ENCODE measurements at places on chromosomes 12 and 14.

DNA sequence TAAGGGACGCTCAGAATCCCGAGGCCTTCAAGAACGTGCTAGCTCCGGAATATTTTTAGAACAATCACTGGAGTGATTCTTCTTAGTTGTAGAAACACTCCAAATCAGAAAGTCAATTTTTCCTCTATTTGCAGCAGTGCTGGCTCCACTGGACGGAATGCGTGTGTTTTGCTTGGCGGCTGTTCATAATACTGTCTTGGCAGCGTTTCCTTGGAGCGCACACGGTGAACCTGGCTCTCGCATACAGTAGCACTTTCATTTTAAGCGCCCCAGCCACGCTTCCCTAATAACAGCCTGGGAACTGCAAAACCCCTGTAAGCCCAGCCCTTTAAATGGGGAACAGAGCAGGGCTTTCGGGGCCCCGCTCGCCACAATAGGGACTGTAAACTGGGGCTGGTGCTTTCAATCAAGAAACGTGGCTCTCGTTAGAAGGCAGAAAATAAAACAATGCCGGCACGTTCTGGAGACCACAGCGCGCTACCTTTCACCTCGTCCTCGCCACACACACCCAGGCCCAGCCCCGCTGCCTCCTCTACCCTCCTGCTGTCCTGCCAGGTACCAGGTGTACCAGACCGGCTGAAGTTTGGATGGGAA, 79.9 kb downstream of the BCL11B start:
- DNase-seq, result no peak

GRCh38 chr12:127964717-127965116, 302.3 kb upstream of the TMEM132C start:
- DNase-seq, result no peak

- no peak for DNase-seq
Observed at GRCh38 chr14:53696217-53696965, 260.2 kb downstream of the BMP4 start.

DNA sequence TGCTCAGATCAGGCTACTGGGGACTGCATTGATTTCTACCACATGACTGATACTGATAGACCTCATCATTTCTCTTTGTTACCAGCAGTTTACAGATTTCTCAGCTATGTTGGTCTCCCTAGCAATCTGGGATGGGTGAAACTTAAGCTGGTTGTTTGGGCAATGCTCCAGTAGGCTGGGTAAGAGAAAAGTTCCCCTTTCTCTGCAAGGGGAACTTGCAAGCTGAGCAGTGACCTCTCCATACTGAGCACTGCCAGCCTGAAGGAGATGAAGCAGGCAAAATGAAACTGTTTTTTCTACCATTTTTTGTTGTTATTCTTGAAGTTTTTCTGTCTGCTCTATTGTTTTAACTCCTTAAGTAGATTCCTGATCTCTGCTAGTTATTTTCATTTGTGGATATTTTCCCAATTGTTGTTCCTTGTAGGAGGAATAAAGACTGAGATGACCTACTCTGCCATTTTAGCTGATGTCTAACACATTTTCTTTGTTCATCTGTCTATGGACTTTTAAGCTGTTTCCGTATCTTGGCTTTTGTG, 1.3 kb upstream of the OR4M1 start:
- DNase-seq, result no peak

DNA sequence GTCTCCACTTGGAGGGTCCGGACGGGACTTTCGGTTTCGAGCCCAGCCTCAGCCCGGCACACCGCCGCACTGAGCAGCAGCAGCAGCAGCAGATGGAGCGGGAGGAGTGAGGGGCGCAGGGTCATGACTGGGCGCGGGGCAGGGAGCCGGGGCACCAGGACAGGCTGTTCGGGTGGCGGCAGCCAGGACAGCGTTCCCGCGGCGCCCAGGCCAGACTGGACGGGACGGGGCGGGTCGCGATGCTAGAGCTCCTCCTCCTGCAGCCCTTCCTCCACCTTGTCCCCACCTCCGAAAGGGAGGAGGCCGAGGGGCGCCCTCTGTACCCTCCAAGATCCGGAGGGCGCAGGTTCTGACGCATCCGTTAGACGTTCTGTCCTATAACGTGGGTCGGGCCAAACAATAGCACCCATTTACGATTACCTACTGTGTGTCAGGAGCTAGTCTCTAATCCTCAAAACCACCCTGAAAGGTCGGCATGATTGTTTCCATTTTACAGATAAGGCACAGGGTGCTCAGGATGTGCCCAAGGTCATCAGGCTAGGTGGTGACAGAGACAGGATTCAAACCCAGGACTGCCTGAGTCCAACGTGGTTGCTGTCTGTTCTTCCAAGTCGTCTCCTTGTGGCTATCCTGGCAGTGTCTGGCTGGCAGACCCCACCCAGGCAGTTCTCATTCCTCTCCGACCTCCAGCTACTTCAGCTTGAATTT, at the start of gene FKBP11:
Gene FKBP11 (minus strand): TSS at position 189 of the 708 bp plus-strand sequence. CDS start 64 bp downstream, at position 125.
- DNase-seq, result no peak

GRCh38 chr12:76020281-76020680, 11.3 kb downstream of the PHLDA1 start:
- DNase-seq, result no peak

DNA sequence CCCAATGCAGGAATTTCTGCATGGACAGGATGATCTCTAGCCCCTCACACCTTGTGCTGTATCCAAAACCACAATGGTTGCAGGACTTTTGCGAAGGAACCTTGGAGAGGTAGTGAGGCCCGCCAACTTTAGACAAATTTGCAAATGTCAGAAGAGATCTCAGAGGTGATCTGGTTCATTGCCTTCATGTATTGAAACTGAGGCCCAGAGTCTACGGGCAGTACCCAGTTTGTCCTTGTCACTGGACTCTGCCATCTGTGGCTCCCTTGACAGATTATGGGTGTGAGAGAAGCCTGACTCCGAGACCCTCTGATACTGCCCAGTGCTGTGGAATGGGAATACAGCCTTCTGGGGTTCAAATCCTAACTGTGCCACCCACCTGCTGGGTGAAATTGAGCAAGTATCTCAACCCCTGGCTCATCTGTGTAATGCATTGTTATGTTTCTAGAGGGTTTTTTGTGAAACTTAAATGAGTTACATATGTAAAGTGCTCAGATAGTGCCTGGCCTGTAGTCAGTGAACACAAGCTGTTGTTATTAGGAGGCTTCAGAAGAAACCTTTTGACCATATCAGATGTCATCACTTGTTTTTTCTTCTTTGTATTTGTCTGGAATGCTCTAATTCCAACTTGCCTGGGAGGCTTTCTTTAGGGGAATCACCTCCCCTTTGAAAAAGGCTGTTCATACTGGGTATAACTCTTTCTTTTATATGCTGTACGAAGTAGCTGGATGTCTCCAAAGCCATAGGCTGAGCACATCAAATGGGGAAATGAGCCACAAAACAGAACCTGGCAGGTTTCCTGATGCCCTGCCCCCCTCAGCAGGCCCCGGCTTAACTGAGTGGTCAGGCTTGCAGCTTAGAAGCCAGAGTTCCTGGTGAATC, 71.4 kb upstream of the SRSF5 start:
- DNase-seq, result no peak

DNA sequence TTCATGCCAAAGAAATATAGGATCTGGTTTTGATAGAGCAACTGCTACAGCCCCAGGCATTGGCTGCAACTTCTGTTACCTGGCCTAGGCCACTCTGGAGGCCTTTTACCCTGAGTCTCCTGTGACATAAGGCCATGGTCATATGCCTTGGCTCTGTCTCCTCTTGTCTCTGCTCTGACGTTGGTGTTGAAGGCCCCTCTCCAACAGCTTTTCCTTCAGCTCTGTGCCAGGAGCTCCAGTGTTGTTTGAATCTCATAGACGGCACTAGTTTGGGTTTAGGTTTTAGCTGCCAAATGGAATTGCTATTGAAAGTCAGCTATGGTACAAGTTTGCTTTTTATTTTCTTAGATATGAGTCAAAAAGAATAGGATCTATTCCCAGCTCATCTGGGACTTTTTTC, 41.1 kb downstream of the TTLL5 start:
- DNase-seq, result no peak

GRCh38 chr14:99644723-99645544, at the start of gene HHIPL1:
Gene HHIPL1 (plus strand): TSS chr14:99645129. CDS start chr14:99645208, 79 bp downstream.
- no peak for DNase-seq

- no peak for DNase-seq
Observed at GRCh38 chr12:127272864-127273263, 994.1 kb upstream of the TMEM132C start.

DNA sequence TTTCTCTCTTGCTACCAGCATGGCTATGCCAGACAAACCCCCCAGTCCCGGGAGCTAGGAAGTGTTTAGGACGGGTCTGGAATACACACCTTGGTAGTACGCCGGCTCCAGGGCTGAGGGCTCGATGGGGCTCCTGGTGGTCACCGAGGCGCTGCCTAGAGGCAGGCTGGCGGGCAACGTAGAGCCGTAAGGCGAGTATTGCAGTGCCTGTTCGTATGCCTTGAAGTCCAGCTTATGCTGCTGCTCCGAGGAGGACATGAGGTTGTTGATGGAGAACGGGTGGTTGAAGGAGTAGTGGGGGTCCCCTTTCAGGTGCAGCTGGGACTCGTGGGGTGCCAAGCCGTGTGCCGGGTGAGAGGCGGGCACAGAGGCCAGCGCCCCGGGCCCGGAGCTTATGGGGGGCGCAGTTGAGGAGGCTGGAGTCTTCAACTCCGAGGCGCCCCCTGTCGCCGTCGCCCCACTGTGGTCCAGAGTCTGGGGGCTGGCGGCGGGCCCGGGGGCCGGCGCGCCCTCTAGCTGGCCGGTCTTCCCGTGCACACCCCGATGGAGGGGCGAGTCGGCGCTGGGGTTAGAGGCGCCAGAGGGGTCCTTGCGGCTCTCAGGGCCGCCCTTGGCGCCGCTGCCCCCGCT, 3.6 kb downstream of the FOXA1 start:
- no peak for DNase-seq

DNA sequence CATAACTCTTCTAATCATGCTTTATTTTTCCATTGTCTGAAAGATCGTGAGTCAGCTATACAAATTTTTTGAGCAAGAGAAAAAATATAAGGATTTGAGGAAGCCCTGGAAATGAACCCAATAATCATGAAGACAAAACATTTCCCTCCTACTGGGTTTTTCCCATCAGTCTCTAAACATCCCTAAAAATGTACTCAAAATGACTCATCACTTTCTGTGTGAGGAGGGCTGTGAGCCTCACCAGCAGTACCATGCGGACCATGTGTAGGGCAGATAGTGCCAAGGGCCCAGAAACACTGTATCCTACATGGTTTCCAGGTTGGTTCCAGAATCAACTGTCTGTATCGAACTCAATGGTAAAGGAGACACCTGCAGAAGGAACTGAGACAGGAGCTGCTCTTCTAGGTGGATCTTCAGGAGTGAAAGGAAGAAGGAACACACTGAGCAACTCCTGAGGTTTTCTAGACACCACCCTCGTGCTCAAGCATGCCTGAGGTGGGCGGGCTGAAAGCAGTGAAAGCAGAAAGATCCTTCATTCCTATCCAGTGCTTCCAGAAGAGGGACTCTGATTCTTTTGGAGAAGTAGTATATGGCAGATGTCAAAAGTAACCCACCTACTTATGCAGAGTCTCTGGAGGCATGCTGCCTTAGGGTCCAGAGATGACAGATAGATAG, 48.6 kb upstream of the RHOJ start:
- no peak for DNase-seq

GRCh38 chr12:108582509-108582908, 15.4 kb downstream of the TMEM119 start:
- no peak for DNase-seq

DNA sequence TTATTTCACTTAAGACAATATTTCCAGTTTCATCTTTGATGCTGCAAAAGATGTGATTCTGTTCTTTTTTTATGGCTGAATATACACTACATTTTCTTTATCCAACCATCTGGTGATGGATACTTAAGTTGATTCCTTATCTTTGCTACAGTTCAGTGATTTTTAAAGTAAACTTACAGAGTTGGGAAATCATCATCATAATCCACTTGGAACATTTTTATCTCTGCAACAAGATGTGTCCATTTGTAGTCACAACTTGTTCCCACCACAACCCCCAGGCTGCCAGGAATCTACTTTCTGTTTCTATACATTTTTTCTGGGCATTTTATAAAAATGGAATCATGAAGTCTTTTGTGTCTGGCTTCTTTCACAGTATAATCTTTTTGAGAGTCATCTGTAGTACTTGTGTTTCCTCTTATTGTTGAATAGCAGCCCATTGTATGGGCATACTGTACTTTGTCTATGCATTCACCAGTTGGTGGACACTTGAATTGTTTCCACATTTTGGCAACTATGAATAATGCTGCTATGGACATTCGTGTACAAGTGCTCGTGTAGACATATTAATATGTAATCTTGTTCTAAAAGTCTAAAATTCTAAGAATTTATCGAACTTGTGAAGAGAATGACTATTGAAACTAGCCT, 212.5 kb upstream of the DDHD1 start:
- DNase-seq, result no peak

DNA sequence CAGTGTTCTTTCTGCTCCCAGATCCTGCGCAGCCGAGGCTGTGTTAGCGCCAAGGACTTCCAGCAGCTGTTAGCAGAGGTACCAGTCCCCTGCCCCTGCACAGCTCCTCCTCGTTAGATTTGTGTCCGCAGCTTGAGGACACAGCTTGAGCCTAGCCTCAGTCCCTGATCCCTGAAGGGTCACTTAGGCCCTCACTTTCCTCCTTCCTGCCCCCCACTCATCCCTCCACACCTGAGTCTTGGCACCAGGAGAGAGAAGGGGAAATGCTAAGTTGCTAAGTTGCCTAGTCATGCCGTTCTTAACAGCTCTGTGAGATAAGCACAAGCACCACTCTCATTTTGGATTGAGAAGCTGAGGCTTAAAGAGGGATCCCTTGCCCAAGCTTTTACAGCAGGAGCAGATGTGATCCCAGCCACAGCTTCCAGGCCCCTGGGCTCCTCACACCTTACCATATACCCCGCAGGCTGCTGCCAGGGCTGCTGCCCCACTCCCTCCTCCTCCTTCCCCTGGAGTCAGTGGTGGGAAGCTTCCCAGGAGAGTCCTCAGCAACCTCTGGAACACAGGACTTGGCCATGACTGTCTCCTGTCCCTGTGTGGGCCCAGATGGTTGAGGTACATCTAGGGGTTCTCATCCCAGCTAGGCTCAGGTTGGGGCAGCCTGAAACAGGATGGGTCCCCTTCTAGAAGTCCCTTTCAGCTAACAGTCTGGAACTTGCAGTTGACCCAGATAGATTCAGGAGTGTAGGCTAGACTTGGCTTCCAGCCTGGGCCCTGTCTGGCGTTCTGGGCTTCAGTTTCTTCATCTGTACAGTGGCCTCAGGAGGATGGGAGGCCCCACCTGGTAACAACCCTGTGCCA, 975 bp downstream of the OGFOD2 start:
- DNase-seq, result no peak

Data from cortex of kidney (tissue), 1 donor.